ENCODE measurements at places on chromosomes 13 and 19. TPM values are rescaled to one million over a fixed set of nuclear protein-coding genes. Genes with fewer than 3 reads are reported as not detected.

LGALS4 gene
- 0.87 TPM for total RNA-seq

GPC5 gene
- 1.1 TPM for total RNA-seq

FGF22 gene
- 2.8 TPM for total RNA-seq

GRIK5 gene
- total RNA-seq: 42.5 TPM

AXL gene
- 23.7 TPM for total RNA-seq

TMC4 gene
- 0.58 TPM for total RNA-seq

Data from GM23338 (cell line).